ENCODE measurements at places on chromosomes 13 and 19.

DNA sequence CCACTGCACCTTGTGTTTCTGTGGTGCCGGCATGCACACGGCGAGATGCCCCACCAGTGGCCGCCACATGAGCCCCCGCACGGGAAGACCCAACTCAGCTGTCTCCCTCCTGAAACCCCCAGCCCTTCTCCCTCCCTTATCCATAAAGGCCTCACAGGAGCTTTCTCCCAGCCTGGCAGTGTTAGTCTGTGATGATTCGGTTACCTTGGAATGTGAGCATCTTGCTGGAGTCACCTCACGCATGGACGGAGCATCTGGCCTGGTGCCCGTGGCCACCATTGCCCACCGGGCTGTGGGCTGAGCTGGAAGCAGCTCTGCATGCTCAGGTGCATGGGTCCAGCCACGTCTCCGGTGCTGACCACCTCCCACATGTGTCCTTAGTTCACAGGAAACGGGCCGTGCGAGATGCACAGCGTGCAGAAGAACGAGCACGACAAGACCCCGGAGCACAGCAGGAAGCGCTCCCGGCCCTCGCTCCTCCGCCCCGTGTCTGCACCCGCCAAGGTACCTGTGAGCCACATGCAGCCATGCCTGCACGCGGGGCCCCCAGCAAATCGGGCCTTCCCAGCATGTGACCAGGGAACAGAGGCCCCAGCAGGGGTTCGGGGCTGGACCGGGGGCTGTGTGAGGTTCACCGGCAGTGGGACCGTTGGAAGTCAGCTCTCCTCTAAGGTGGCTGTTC is 22.0 kb downstream of the SIN3B start:
- DNase-seq, result no peak

- no peak for DNase-seq
Measured at GRCh38 chr13:76440568-76440967, 445.6 kb downstream of the KCTD12 start.

DNA sequence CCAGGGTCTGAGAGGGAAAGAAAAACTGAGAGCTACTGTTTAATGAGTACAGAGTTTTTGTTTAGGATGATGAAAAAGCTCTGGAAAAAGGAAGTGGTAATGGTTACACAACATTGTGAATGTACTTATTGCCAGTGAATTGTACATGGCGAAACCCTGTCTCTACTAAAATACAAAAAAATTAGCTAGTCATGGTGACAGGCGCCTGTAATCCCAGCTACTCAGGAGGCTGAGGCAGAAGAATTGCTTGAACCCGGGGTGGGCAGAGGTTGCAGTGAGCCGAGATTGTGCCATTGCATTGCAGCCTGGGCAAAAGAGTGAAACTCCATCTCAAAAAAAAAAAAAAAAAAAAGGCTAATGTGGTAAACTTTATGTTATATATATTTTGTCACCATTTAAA is 96.3 kb downstream of the VWA8 start:
- DNase-seq, result no peak

DNA sequence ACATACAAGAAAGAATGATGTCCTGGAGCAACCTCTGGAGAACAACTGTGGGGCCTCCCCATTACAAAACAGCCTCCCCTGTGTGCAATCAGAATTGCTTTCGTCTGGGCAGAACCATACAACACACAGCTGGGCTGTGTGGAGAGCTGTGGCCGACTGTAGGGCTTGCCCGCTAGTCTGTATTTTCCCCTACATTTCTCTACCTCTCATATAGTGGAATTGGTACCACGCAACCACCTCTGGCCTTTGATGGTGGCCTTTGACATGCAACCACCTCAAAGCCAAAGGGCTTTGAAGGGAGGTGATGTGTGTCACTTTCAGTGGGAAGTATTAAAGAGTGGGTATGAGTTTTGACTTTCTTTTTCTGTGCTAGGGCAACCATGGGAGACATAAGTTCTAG is 34.0 kb downstream of the GARRE1 start:
- no peak for DNase-seq

DNA sequence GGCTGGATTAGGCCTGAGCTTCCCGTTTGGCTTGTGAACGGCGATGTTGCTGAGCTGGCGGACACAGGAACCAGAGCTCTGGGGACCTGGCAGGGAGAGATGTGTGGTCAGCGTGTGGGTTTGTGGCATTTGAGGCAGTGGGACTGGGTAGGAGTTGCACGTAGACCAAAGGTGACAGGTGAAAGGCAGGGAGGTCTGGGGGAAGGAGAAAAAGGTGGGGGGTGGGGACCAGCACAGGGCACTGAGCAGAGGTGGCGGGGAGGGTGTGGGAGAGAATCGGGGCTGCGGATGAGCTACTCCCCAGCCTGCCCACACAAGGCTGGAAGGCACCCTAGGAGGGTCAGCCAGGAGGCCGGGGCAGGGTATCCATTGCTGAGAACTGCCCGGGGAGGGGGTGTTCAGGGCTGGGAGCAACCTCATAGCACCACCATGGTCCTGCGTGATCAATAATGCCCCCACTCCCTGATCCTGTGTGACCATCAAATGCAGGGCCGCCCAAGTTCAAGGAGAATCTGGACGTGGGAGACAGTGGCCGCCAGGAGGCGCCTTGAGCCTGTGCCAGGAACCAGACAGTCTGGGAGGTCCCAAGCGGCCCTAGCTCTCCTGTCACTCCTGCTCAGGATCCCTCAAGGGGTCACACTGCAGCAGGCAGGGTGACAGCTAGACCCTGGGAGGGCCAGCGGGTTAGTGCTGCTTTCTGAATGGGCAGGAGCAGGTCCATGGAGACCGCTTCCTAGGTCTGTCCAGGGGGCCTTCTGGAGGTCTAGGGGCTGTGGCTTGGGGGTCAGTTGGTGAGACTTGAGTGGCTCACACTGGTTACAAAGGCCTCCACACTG is 12.8 kb upstream of the SELENOW start:
- no peak for DNase-seq

GRCh38 chr19:9171393-9171991 is 7.3 kb upstream of the OR7D2 start:
- DNase-seq, result no peak

GRCh38 chr13:35164324-35164932 is 222.4 kb downstream of the NBEA start:
- no peak for DNase-seq

Measured in activated CD4-positive, CD25-positive, alpha-beta regulatory T cell treated with anti-CD3 and anti-CD28 coated beads, Interleukin-2, amount 50 U/mL, for 16 hours (primary cell).